CD8-positive, alpha-beta memory T cell (primary cell): ENCODE measurements at places on chromosomes 12 and 14. TPM values are rescaled to one million over a fixed set of nuclear protein-coding genes. Genes with fewer than 3 reads are reported as not detected.

DNA sequence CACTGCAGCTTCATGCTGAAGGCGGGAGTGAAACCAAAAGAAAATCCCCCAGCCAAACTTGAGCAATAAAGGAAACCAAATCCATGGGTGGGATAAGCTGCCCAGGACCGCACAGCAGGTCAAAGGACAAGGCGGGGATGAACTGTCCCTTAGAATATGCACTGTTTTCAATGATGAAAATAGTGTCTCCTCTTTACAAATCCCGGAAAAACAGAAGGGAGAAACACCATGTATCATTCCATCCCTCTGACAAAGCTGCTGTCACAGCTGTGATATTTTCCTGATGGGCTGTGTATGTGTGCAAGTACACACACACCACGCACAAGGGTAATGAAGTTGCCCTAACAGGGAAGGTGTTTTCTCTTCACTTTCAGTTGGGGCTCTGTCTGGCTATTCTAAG lies 70.3 kb downstream of the ACTN1 start:
- H3K36me3 ChIP-seq, result no peaks in the 10 kb centered on the region
- H3K4me1 ChIP-seq, result peaks cover 4% of the 10 kb centered on the region
- H3K4me3 ChIP-seq, result no peak overlapping the region
- DNase-seq, result no peak

DNA sequence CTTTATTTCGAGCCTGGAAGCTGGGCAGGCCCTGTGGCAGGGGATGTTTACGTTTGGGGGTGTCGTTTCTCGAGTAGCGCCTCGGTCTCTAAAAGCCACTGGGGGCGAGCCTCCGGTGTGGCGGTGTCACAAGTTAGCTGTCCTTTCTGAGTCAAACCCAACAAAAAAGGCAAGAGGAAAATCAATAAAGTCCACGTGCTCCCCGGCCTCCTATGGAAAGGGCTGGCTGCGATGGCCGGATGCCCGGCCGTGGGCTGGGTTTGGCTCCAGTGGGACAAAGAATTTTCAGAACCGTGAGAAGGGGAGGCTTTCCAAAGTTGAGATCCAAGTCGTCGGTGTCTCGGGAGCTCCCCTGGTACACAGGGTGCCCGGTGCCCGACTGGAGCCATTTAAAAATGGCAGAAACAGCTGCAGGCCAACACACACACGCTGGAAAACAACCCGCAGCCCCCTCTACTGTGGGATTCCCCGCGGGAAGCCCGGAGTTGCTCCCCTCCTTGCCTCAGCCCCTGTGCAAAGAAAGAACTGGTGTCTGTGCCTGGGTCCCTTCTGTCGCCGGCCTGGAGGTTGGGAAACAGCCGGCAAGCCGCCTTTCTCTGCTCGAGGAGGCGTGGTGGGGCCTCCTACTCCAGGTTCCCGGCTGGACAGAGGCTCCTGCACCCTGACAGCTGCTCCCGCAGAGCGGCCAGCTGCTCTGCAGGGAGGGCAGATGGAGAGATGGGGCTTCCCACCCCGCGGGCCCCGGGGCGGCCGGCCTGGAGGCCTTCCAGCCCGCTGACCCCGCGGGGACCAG lies 1.9 kb downstream of the BCL7A start:
- peak overlapping the region; percentile 31 for H3K27ac ChIP-seq
- peaks cover 8% of the 10 kb centered on the region for H3K27me3 ChIP-seq
- H3K36me3 ChIP-seq, result no peaks in the 10 kb centered on the region
- peak overlapping the region; percentile 37 for H3K4me3 ChIP-seq
- DNase-seq, result no peak

DNA sequence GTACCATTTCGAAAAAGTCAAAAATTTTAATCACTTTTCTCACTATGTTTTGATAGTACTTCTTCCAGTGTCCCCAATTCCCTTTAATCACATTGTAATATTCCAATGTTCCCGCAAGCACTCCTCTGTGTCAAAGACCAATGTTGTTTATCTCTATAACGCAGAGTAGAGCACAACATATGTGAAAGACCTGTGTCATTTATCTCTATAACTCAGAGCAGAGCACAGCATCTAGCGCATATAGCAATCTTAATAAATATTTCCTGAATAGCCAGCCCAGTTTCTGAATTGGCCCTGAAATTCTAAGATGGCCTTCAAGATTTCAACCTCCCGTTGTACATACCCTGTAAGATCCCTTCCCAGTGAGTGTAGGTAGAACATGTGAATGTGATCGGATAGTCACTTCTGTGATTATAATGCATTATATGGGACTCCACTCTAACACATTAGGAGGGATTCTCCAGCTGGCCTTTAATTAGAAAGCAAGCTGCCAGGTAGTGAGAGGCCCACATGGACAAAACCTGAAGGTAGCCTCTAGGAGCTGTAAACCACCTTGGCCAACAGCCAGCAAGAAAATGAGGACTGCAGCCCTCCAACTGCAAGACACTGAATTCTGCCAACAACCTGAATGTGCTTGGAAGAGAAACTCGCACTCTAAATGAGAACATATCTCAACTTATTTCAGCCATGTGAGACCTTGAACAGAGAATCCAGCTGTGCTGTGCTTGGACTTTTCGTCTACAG lies 238.8 kb upstream of the SYT10 start:
- H3K4me3 ChIP-seq, result no peak overlapping the region
- no peaks in the 10 kb centered on the region for H3K27me3 ChIP-seq
- no peaks in the 10 kb centered on the region for H3K36me3 ChIP-seq
- H3K27ac ChIP-seq, result no peak overlapping the region
- DNase-seq, result no peak

- H3K27ac ChIP-seq, result no peak overlapping the region
- H3K4me1 ChIP-seq, result no peaks in the 10 kb centered on the region
- no peaks in the 10 kb centered on the region for H3K27me3 ChIP-seq
- H3K36me3 ChIP-seq, result no peaks in the 10 kb centered on the region
- no peak for DNase-seq
Measured at GRCh38 chr12:80702889-80703805, 4.3 kb upstream of the MYF6 start.

GRCh38 chr14:32761381-32761968 lies 177.2 kb upstream of the NPAS3 start:
- no peaks in the 10 kb centered on the region for H3K27me3 ChIP-seq
- H3K27ac ChIP-seq, result no peak overlapping the region
- no peak for DNase-seq

- no peaks in the 10 kb centered on the region for H3K4me1 ChIP-seq
- no peak overlapping the region for H3K4me3 ChIP-seq
- peaks cover 6% of the 10 kb centered on the region for H3K27me3 ChIP-seq
- H3K36me3 ChIP-seq, result no peaks in the 10 kb centered on the region
Measured at GRCh38 chr12:112792301-112792700, 753 bp downstream of the RPH3A start.

DNA sequence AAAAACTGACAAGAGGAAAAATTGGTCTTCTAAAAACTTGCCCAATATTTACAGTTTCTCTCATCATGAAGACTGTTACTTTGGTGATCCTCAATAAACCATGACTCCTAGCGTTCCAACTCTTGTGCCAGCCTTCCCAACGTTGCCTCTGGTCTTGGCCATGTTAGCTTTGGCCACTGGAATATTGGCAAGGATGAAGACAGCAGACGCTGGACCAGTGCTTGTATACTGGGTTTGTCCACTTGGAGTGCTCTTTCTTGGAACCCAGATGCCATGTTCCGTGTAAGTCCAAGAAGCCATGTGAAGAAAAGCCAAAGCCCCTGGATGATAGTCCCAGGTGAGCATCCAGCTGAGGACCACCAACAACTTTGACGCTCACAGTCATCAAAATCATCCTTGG lies 379.6 kb downstream of the NUAK1 start:
- H3K36me3 ChIP-seq, result no peaks in the 10 kb centered on the region
- H3K27me3 ChIP-seq, result no peaks in the 10 kb centered on the region
- H3K27ac ChIP-seq, result no peak overlapping the region
- H3K4me3 ChIP-seq, result no peak overlapping the region
- DNase-seq, result no peak
- H3K4me1 ChIP-seq, result no peaks in the 10 kb centered on the region

- no peak for DNase-seq
- H3K36me3 ChIP-seq, result no peaks in the 10 kb centered on the region
- H3K27ac ChIP-seq, result no peak overlapping the region
- H3K4me1 ChIP-seq, result no peaks in the 10 kb centered on the region
- no peak overlapping the region for H3K4me3 ChIP-seq
Measured at GRCh38 chr14:53458368-53458814, 305.3 kb upstream of the DDHD1 start.

GRCh38 chr12:109982210-109982609 lies 14.0 kb downstream of the GIT2 start:
- H3K4me3 ChIP-seq, result no peak overlapping the region
- peaks cover 6% of the 10 kb centered on the region for H3K4me1 ChIP-seq
- no peak overlapping the region for H3K27ac ChIP-seq
- DNase-seq, result no peak
- no peaks in the 10 kb centered on the region for H3K27me3 ChIP-seq
- H3K36me3 ChIP-seq, result peaks cover 53% of the 10 kb centered on the region

GRCh38 chr14:81416981-81417380 lies 16.9 kb upstream of the STON2 start:
- H3K27me3 ChIP-seq, result no peaks in the 10 kb centered on the region
- H3K4me1 ChIP-seq, result no peaks in the 10 kb centered on the region
- DNase-seq, result no peak

GRCh38 chr12:121532503-121533393 lies 48.1 kb downstream of the KDM2B start:
- peaks cover 4% of the 10 kb centered on the region for H3K36me3 ChIP-seq
- no peak for DNase-seq
- H3K27ac ChIP-seq, result no peak overlapping the region
- H3K27me3 ChIP-seq, result no peaks in the 10 kb centered on the region
- H3K4me1 ChIP-seq, result peaks cover 54% of the 10 kb centered on the region

DNA sequence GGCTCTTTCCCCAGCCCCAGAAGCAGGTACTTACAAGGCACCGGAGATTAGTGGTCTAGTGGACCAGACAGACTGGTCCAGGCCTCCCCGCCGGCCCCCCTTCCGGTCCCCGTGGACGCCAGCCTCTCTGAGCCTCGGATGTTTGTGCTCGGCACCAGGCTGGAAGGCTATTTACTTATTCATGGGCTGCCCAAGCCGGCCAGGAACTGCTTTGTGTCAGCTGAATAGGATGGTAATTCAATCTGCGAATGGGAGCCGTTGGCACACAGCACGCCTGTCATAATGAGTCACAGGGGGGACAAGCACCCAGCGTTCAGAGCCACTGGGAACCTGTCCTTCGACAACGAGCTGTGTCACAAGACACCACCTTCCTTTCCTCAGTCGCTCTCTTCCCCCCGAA lies 82.3 kb downstream of the RIMBP2 start:
- no peaks in the 10 kb centered on the region for H3K36me3 ChIP-seq
- no peak overlapping the region for H3K27ac ChIP-seq
- H3K4me3 ChIP-seq, result no peak overlapping the region
- no peak for DNase-seq

- no peak overlapping the region for H3K27ac ChIP-seq
- no peak for DNase-seq
- H3K4me3 ChIP-seq, result no peak overlapping the region
- H3K27me3 ChIP-seq, result no peaks in the 10 kb centered on the region
- H3K4me1 ChIP-seq, result peaks cover 12% of the 10 kb centered on the region
Measured at GRCh38 chr12:132776816-132777568, 15.4 kb upstream of the ANKLE2 start.

GRCh38 chr14:97250931-97251330 lies 453.7 kb downstream of the VRK1 start:
- H3K4me3 ChIP-seq, result no peak overlapping the region
- DNase-seq, result no peak
- H3K27ac ChIP-seq, result no peak overlapping the region
- no peaks in the 10 kb centered on the region for H3K27me3 ChIP-seq

GRCh38 chr14:91249841-91250616 lies 5.5 kb upstream of the GPR68 start:
- H3K27ac ChIP-seq, result peak overlapping the region; percentile 79
- H3K4me1 ChIP-seq, result peaks cover 87% of the 10 kb centered on the region
- no peaks in the 10 kb centered on the region for H3K36me3 ChIP-seq
- peak overlapping the region; percentile 30 for H3K4me3 ChIP-seq

DNA sequence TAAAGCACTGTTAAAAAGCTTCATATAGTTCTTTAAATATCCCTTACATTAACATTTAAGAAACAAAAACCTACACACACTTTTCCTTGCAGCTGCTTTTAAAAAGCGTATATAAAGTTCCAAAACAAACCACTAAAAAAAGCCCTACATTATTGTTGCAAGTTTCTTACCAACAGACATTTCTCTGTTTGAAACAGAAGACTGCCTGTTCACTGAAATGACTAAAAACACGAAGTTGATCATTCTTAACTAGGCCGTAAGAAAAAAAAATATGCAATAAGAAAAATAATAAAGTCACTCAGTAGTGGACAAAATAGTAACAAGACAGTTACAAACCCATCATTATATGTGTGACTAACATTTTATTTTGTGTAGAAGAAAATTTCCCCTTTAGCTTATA lies 37.3 kb downstream of the KIF21A start:
- H3K27ac ChIP-seq, result no peak overlapping the region
- H3K36me3 ChIP-seq, result no peaks in the 10 kb centered on the region
- no peaks in the 10 kb centered on the region for H3K27me3 ChIP-seq

DNA sequence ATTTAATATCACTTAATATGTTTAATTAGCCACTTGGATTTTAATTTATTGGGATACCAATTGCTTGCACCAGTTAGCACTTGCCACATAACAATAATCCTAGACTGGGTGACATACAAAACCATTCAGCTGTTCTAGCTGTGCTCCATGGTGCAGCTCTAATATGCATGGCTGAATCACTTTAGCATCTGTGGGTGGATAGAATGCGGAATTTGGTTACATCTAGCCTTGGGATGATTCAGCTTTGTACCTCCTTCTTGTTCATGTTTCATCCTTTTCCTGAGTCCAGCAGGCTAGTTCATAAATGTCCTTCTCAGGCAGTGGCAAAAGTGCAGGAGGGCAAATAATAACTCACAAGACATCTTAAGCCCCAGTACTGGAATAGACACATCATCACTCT lies 1263.0 kb downstream of the LRFN5 start:
- no peak for DNase-seq
- H3K4me1 ChIP-seq, result no peaks in the 10 kb centered on the region
- H3K27ac ChIP-seq, result no peak overlapping the region
- no peaks in the 10 kb centered on the region for H3K36me3 ChIP-seq
- no peaks in the 10 kb centered on the region for H3K27me3 ChIP-seq

Gene CAPRIN2
- 11.5 TPM for total RNA-seq

Gene GYS2
- not detected for total RNA-seq

Gene EML1
- 1.7 TPM for total RNA-seq

Gene SLC6A12
- 0.37 TPM for total RNA-seq

Gene IL26
- total RNA-seq, result 1.00 TPM

Gene SPX
- 0.64 TPM for total RNA-seq

Gene POU6F1
- total RNA-seq, result 12.0 TPM

Gene PPFIA2
- not detected for total RNA-seq
